Progenitor cell of endocrine pancreas (in vitro differentiated cells): ENCODE measurements at places on chromosomes 16 and 17. TPM values are rescaled to one million over a fixed set of nuclear protein-coding genes. Genes with fewer than 3 reads are reported as not detected.

DNA sequence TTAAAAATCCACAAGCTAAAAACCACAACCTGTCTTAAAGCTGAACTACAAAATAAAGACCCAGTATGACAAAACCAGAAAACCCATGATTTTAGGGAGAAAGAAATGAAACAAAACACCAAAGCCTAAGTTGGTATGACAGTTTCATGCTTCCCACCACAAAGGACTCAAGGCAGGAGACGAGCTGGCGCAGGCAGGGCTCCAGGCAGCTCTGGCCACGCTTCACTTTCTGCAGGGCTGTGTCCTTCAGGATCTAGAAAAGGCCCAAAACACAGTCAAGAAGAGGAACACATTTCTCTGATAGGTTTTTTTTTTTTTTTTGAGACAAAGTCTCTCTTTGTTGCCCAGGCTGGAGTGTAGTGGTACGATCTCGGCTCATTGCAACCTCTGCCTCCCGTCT is 75.3 kb downstream of the WDR59 start:
- no peak overlapping the region for H3K27ac ChIP-seq
- DNase-seq, result no peak
- no peak overlapping the region for H3K4me3 ChIP-seq
- H3K27me3 ChIP-seq, result no peaks in the 10 kb centered on the region

DNA sequence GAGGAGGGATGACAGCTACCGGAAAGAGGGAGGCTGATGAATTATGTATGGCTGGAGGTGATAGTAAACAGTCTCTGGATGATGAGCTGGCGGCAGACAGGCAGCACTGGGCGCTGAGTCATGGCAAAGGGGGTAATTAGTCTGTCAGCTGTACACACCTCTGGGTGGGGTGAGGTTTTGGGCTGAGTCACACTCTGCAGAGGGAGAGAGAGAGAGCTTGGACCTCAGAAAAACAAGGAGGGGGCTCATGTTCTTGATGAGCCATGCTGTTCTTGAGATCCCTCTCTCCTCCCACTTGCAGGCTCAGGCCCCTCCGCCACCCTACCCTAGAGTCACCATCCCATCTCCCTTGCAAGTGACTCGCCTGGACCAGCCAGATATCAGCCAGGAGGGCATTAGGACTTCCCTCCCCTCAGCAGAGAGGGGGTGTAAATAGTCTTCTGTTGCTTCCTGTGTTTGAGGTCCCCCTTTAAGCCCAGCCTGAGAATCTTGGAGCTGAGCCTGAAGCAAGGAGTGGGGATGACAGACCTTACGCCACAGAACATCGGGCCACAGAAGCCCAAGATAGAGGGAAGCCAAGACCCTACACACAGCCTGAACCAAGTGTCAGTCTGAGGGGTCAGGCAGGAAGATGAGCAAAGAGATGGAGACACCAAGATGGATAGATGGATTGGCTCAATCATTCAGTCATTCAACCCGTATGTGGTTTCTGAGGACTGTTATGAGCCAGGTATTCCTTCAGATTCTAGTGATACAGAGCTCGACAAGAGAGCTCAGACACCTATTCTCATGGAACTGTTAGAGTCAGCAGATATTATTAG is 383.2 kb upstream of the CCL2 start:
- peaks cover 3% of the 10 kb centered on the region for H3K27me3 ChIP-seq
- no peaks in the 10 kb centered on the region for H3K36me3 ChIP-seq
- peaks cover 14% of the 10 kb centered on the region for H3K4me1 ChIP-seq
- no peak for DNase-seq
- no peak overlapping the region for H3K27ac ChIP-seq

The FDXR gene
- total RNA-seq, result 16.9 and 18.2 TPM in 2 replicates

GRCh38 chr16:11915114-11915643 is 577 bp downstream of the GSPT1 start:
- peaks cover 35% of the 10 kb centered on the region for H3K4me1 ChIP-seq
- H3K27me3 ChIP-seq, result no peaks in the 10 kb centered on the region
- H3K4me3 ChIP-seq, result peak overlapping the region; percentile 92
- peak overlapping the region; percentile 96 for H3K27ac ChIP-seq

DNA sequence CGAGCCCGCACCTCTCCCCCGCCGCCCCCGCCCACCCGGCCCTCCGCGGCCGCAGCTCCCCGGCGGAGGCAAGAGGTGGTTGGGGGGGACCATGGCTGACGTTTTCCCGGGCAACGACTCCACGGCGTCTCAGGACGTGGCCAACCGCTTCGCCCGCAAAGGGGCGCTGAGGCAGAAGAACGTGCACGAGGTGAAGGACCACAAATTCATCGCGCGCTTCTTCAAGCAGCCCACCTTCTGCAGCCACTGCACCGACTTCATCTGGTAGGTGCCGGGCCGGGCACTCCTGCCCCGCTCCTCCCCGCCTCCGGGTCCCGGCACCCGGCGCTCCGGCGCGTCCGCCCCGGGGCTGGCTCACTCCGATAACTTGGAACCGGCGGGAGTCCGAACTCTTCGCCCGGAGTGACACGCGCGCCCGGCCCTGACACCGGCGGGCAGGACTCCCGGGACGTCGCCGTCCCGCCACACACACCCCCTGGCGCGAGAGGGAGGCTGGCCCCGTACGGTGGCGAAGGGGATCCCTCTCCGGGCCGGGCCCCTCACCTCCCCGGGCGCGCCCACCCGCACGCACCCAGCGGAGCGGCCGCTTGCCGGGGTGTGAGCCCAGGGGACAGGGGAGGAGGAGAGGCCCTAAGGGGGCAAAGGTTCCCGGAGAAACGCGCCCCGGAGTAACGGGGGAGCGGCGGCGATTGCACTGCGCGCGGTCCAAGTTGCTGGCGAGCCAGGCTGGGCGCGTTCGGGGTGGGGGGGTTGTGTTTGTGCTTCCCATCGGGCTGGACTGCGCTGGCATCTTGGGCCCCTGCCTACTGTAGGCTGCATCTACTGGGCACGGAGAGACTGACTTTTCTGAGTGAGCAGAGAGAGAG is 581 bp downstream of the PRKCA start:
- H3K36me3 ChIP-seq, result no peaks in the 10 kb centered on the region
- peak; percentile 35 for DNase-seq
- H3K27me3 ChIP-seq, result peaks cover 48% of the 10 kb centered on the region
- H3K27ac ChIP-seq, result peak overlapping the region; percentile 69
- peaks cover 12% of the 10 kb centered on the region for H3K4me1 ChIP-seq

- H3K4me3 ChIP-seq, result no peak within 1 kb of the TSS
- no peaks in the 10 kb centered on the region for H3K36me3 ChIP-seq
- peaks cover 55% of the 10 kb centered on the region for H3K27me3 ChIP-seq
- no peak within 1 kb of the TSS for H3K27ac ChIP-seq
Observed at GRCh38 chr17:39867880-39868553, at the start of gene ZPBP2. Gene ZPBP2 (plus strand): TSS chr17:39868202. CDS start chr17:39868355, 153 bp downstream.

DNA sequence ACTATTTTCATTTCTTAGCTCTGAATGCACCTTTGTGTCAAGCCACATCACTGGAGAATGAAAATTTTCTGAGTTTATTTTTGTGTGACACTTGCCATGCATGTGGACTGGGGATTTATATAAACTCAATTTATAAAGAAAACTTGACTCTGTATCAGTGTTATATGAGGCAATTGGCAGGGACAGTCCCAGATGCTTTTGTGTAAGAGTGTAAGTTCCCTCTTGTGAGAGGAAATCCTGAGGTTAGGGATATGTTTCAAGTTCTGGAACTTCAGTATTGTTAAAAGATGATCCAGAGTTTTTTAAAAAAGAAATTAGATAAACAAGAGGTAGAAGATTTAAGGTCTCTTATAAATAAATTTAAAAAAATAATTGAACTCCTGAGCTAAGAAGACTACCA is 10.9 kb upstream of the CCL8 start:
- H3K27me3 ChIP-seq, result peaks cover 4% of the 10 kb centered on the region
- no peak for DNase-seq
- no peaks in the 10 kb centered on the region for H3K36me3 ChIP-seq
- H3K27ac ChIP-seq, result no peak overlapping the region
- no peaks in the 10 kb centered on the region for H3K4me1 ChIP-seq

- H3K4me1 ChIP-seq, result peaks cover 2% of the 10 kb centered on the region
- no peak for DNase-seq
- H3K27me3 ChIP-seq, result peaks cover 20% of the 10 kb centered on the region
- no peak overlapping the region for H3K27ac ChIP-seq
- no peak overlapping the region for H3K4me3 ChIP-seq
Observed at GRCh38 chr16:4212934-4213296, 29.0 kb downstream of the SRL start.

GRCh38 chr17:7588553-7589203 is 1.2 kb downstream of the SOX15 start:
- no peak for DNase-seq
- peaks cover 30% of the 10 kb centered on the region for H3K36me3 ChIP-seq
- H3K4me3 ChIP-seq, result no peak overlapping the region
- H3K4me1 ChIP-seq, result peaks cover 8% of the 10 kb centered on the region
- H3K27me3 ChIP-seq, result no peaks in the 10 kb centered on the region

GRCh38 chr17:75501378-75502071 is 13.8 kb downstream of the CASKIN2 start:
- no peak overlapping the region for H3K4me3 ChIP-seq
- no peaks in the 10 kb centered on the region for H3K4me1 ChIP-seq
- H3K27ac ChIP-seq, result no peak overlapping the region
- H3K27me3 ChIP-seq, result no peaks in the 10 kb centered on the region
- no peak for DNase-seq

- no peak overlapping the region for H3K27ac ChIP-seq
- H3K4me1 ChIP-seq, result no peaks in the 10 kb centered on the region
- no peaks in the 10 kb centered on the region for H3K36me3 ChIP-seq
- H3K4me3 ChIP-seq, result no peak overlapping the region
- H3K27me3 ChIP-seq, result peaks cover 7% of the 10 kb centered on the region
Observed at GRCh38 chr16:1950559-1950958, 3.9 kb downstream of the RPL3L start.

- H3K27me3 ChIP-seq, result peaks cover 92% of the 10 kb centered on the region
- no peak overlapping the region for H3K27ac ChIP-seq
- no peak overlapping the region for H3K4me3 ChIP-seq
- H3K4me1 ChIP-seq, result peaks cover 5% of the 10 kb centered on the region
Observed at GRCh38 chr17:8062435-8062806, 23.6 kb downstream of the ALOX15B start.

DNA sequence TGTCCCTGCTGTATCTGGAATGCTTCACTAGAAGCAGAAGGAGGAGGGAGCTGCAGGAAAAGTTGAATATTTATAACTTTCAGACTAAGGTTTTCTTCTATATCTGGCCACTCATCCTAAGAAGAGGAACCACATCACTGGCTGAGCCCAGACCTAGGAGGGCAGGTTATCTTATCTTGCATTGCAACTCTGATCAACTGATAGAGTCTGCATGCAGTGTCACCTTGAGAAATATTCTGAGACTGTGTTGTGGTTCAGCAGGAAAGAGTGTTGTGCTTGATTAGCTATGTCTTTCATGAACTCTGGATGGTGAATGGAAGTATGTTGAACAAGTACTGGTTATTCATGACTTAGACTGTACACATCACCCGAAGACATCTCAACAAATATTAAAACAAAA is 460.0 kb downstream of the TOX3 start:
- no peaks in the 10 kb centered on the region for H3K36me3 ChIP-seq
- H3K4me1 ChIP-seq, result peaks cover 4% of the 10 kb centered on the region
- no peaks in the 10 kb centered on the region for H3K27me3 ChIP-seq
- H3K4me3 ChIP-seq, result no peak overlapping the region
- no peak for DNase-seq
- no peak overlapping the region for H3K27ac ChIP-seq

GRCh38 chr17:74213861-74214391 is 555 bp downstream of the TTYH2 start:
- H3K27ac ChIP-seq, result no peak overlapping the region
- peaks cover 61% of the 10 kb centered on the region for H3K27me3 ChIP-seq
- DNase-seq, result no peak
- H3K4me3 ChIP-seq, result peak overlapping the region; percentile 46
- H3K36me3 ChIP-seq, result peaks cover 14% of the 10 kb centered on the region
- peaks cover 10% of the 10 kb centered on the region for H3K4me1 ChIP-seq

- peaks cover 3% of the 10 kb centered on the region for H3K27me3 ChIP-seq
- H3K27ac ChIP-seq, result no peak overlapping the region
- H3K36me3 ChIP-seq, result no peaks in the 10 kb centered on the region
- DNase-seq, result no peak
- H3K4me1 ChIP-seq, result peaks cover 7% of the 10 kb centered on the region
- H3K4me3 ChIP-seq, result no peak overlapping the region
Observed at GRCh38 chr16:4019371-4019791, 96.9 kb downstream of the ADCY9 start.

The TNFRSF17 gene
- total RNA-seq, result not detected in 2 replicates

DNA sequence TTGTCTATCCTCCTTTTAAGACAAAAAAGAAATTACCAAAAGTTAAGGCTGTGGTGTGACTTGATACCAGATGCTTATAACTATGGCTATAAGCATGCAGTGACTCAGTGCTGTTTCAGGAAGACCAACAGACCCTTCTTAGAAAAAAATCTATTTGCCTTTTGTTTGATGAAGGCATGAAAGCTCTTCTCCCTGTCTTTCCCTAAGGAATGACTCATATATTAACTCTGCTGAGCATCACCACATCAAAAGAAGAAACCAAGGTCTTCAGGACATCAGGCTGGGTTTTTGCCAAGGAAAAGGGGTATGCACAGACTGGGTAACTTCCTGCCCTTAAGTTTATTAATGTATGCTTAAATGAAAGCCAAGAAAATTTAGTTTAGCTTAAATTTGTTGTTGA is 47.1 kb downstream of the VMP1 start:
- no peak overlapping the region for H3K4me3 ChIP-seq
- H3K4me1 ChIP-seq, result peaks cover 27% of the 10 kb centered on the region
- H3K27ac ChIP-seq, result peak overlapping the region; percentile 54
- peaks cover 9% of the 10 kb centered on the region for H3K36me3 ChIP-seq
- DNase-seq, result no peak

The ARL5C gene
- total RNA-seq, result not detected in 2 replicates

DNA sequence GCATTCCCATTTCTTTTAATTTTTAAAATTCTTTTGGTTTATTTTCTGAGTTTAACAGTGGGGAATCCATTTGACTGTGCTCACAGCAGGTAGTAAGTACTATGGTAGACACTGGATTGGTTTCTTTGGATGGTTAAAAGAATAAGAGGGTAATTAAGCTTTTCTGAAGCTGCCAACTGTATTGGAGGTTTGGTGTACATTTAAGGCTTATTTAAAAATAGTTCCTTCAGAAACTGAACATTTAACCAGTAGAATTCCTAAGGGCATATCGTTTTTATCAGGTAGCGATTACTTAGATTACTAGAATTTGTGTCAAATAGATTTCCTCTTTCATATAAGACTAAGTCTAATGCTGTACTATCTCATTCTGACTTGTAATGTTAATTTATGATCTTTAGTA is 162.4 kb downstream of the PPM1E start:
- H3K4me1 ChIP-seq, result peaks cover 3% of the 10 kb centered on the region
- H3K36me3 ChIP-seq, result no peaks in the 10 kb centered on the region
- H3K4me3 ChIP-seq, result no peak overlapping the region
- H3K27me3 ChIP-seq, result no peaks in the 10 kb centered on the region
- H3K27ac ChIP-seq, result no peak overlapping the region
- no peak for DNase-seq

- H3K4me3 ChIP-seq, result peak overlapping the region; percentile 6
- peaks cover 6% of the 10 kb centered on the region for H3K36me3 ChIP-seq
Observed at GRCh38 chr17:82963104-82963950, 116.1 kb upstream of the METRNL start.
